Hematopoietic multipotent progenitor cell treated with erythropoietin and hydrocortisone succinate and interleukin-3 and kit ligand, for 15 days (in vitro differentiated cells): ENCODE measurements at places on chromosomes 11 and 22.

- DNase-seq: no peak
Measured at GRCh38 chr11:64266339-64266738, 15.0 kb downstream of the PLCB3 start.

GRCh38 chr11:122743949-122744348 is 88.4 kb downstream of the UBASH3B start:
- DNase-seq: no peak

- DNase-seq: no peak
Measured at GRCh38 chr22:45290410-45290936, 5.7 kb downstream of the UPK3A start.

DNA sequence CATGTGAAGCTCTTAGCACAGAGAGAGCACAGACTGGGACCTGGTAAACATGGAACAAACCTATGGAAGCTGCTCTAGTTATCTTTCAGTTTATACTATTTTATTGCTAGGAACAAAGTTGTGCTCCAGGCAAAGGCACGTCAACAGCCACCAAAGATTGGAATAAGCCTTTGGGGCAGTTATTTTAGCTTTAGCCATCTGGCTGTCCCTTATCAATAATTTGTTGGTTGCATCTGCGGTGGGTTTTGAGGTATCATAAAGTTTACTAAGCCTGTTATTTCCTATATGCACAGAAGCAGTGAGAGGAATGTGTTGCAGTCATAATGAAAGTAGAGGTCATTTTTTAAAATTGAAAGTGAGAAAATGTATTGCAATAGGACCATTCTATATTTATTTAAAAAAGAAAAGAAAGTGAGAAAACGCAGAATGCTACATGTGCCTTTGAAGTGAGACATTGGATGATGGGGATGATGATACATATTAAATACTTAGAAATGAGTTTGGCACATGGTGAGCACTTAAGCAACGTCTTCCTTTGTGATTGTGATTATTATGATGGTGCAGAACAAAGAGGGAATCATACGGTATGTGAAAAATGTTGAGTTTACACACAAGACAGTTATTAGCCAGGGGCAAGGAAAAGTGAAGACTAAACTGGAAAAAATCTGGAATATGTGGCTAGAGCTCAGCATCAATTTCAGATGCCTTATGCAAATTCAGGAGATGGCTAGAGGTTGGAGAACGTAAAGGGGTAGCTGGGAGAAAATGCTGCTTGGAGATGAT is 58.3 kb downstream of the PRR5L start:
- no peak for DNase-seq

DNA sequence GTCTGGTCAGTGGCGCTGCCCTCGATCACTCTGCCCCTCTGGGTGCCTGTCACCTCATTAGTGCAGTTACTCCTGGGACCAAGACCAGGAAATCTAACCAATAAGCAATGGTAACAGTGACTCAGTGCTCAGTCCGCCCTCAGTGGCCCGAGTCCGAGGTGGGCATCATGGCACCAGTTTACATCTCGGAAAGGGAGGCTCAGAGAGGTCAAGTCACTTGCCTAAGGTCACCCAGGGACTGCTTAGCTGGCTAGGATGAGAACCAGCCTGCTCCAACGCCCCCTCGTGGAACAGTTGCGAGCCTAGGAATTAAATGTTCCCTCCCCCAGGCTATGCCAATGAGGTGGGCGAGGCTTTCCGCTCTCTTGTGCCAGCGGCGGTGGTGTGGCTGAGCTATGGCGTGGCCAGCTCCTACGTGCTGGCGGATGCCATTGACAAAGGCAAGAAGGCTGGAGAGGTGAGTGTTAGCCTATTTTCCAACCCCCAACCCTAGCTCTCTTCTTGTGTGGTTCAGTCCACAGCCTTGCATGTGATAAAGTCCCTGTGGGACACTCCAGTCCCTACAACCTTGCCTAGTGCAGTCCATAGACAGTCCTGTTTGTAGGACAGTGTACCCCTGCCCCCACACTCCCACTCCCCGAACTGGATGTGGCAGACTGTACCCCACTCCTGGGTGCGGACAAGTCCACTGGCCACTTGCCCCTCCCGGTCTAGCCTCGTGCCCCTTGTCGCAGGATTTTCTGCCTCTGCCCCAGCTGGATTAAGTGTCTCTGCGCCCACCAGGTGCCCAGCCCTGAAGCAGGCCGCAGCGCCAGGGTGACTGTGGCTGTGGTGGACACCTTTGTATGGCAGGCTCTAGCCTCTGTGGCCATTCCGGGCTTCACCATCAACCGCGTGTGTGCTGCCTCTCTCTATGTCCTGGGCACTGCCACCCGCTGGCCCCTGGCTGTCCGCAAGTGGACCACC is 1.1 kb downstream of the MTFP1 start:
- DNase-seq: peak; percentile 92

- no peak for DNase-seq
Measured at GRCh38 chr22:32722441-32722840, 79.1 kb upstream of the TIMP3 start.

DNA sequence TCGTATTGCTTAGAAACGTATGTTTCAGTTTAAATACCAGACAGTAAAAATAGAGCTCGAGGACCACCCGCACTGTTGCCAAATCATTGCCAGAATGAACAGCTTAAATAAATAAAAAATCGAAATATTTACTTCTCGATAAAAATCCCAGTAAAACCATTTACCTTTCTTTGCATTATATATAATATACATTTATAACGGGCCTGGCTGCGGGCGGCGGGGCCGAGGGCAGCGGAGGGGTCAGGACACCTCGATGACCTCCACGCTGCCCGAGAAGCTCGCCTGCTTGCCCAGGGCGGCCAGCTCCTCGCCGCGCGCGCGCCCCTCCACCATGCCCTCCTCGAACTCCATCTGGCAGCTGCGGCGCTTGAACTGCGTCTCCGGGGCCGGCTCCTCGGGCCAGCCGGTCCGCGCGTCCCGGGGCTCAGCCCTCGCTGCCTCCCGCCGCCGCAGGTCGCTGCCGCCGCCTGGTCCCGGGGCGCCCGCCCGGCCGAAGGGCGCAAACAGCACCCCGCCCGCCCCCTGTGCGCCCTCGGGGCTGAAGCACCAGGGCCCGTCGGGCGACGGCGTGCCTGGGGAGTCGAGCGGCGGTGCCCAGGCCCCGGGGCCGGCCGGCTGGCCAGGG is 15.7 kb downstream of the DUSP8 start:
- no peak for DNase-seq

- DNase-seq: no peak
Measured at GRCh38 chr11:8790968-8791367, 108.4 kb downstream of the RPL27A start.

GRCh38 chr11:100785148-100785983 is 98.3 kb downstream of the ARHGAP42 start:
- no peak for DNase-seq

GRCh38 chr11:70519117-70519516 is 120.8 kb downstream of the CTTN start:
- no peak for DNase-seq

DNA sequence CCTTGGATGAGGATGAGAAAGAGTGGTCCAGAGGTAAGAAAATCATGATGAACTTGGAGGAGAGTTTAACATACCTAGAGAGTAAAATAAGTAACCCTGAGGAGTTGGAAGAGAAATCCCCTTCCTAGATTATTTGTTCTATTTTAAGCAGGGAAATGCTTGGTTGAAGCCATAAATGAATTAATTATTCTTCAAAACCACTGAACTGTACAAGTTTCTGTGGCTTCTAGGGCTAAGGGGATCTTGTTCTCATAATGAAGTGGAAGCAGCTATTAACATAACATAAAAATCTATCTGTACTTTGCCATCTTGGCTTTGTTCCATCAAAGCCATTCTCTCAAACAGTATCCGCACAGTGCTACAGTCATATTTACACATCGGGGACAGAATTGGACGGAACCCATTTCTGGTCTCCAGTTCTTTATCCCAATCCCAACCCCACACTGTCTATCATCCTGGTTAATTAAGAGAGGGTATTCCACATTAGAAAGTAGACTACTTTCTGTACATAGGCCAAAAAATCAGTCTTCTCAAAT is 14.5 kb upstream of the ARHGAP42 start:
- no peak for DNase-seq

GRCh38 chr11:84249344-84250135 is 963.4 kb upstream of the CCDC90B start:
- DNase-seq: no peak

DNA sequence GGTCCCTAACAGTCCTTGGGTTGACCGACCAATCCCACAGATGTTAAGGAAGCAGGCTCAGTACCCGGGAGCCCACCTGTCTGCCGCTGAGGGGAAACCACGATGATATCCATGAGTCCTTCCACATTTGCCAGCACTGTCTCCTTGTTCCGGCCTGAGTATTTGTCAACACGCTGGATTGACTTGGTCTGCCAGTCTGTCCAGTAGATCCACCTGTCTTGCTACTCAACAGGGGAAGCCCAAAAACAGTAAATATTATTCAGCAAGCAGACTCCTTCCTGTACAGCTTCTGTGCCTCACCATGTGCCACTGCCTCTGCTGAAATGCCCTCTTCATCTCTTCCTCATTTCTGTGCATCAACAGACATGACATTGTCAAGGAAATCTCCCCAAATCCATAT is 22.8 kb upstream of the CKAP5 start:
- DNase-seq: no peak

- no peak for DNase-seq
Measured at GRCh38 chr11:61061081-61061826, 41.0 kb upstream of the CD5 start.

- DNase-seq: no peak
Measured at GRCh38 chr11:16776711-16777612, 38.5 kb downstream of the C11orf58 start.

DNA sequence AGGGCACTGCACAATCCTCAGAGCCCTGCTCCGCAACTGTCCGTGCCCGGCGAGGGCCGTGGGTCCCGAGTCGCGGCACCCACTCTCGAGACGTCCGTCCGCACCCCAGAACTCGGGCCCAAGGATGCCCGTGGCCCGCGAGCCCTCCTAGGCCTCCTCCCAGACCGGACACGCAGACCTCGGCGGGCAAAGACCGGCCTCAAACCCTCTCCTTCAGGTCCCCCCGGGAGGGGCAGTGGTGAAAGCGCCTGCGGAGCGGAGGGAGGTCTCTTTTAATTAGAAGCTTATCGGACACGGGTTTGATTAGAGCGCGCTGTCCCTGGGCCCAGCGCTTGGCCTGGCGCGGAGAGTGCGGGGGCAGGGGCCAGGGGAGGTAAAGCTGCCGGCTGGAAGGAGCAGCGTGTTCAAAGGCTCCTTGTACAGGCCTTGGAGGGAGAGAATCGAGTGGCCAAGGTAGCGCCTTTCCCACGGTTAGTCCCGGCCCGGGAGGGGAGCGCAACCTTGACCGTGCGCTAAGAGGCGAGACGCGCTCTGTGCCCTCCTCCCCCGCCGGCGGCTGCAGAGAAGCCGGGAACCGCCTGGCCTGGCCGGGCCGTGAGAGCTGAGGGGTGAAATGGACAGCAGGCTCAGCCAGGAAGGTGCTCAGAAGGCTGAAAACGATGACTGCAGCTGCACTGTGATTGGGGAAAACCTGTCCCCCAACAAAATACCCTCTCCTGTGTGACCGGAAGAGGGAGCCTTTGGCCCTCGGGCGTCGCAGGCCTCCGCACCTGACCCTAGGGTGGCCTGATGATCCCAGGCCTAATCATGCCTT is 4.6 kb downstream of the WT1 start:
- DNase-seq: peak; percentile 22

DNA sequence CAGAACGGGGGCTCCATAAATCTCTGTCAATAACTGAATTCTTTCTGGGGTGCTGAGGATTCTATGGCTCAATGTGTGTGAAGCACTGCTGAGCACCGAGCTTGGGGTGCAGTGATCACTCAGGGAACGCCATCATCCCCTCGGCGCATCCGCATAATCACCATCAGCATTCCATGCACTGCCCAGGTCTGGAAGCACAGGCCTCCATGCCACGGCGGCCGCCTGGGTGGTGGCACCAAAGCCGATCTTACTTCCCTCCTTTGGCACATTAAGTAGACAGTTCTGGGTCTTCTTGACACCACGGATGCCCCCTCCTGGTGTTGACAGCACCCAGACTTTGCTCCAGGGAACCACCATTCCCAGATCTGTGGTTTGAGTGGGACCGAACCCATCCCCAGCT is 15.6 kb downstream of the LTO1 start:
- no peak for DNase-seq

- no peak for DNase-seq
Measured at GRCh38 chr22:44126807-44127206, 53.9 kb upstream of the PARVG start.

DNA sequence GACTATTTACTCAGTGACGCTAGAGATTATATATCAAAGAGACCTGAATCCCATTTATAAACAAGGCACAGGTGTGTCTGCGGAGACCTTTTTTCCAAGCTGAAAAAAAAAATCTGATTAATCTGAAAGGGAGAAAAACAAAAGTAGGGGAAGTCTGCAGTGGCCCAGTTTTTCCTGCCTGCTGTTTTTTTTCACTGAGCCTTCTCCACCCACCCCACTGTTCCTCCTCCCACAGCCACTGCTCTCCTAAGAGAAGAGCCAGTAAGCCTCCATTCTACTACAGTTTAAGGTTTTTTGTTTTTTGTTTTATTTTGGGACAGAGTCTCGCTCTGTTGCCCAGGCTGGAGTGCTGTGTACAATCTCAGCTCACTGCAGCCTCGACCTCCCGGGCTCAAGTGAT is 18.4 kb downstream of the ARFGAP2 start:
- DNase-seq: no peak

DNA sequence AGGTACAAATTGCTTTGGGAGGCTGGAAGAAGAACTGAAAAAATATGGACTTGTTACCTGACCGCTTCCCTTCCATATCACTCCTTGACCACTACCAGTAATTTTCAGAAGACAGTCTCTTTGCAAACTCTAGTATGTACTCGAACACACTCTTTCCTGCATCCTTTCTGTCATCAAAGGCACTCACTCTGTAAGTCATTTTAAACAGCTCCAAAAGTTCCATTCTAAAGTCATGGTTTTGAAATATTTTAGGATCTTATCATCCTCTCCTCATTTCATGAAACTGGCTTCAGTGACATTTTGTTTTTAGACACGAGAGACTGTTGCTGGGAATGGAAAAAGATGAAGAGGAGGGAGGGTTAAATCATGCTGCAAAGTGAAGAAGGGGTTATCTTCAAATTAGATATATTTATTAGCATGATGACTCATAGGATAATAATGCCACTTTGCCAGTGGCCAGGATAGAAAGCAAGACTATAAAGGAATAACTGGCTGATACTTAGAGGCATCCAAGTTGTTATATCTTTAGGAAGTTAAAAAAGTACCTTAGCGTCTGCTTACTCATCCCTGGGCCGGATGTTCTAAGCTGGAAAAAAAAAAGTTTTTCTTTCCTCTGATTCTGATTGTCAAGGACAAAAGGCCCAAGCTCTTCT is 549.3 kb downstream of the METTL15 start:
- DNase-seq: no peak

GRCh38 chr11:130049328-130049771 is 20.3 kb upstream of the APLP2 start:
- no peak for DNase-seq

DNA sequence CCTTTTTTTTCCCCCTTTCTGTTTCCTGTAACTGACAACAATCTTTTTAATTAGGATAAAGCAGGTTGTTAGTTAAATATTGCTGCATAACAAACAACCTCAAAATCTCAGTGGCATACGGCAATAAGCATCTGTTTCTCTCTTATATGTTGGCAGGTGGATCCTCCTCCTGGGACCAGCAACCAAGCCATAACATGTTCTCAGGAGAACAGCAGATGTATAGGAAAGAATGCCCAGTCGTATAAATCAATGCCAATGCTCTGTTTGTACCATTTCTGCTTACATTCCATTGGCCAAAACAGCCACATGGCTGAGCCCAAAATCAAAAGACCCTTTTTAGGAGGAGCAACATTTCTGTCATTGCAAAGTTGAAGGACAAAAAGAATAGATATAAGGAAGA is 445.7 kb downstream of the AASDHPPT start:
- DNase-seq: no peak
